ENCODE measurements at places on chromosomes 3 and 15. TPM values are rescaled to one million over a fixed set of nuclear protein-coding genes. Genes with fewer than 3 reads are reported as not detected.

LIPH gene
- not detected for total RNA-seq

GRCh38 chr3:4404881-4405280 lies 62.2 kb downstream of the SUMF1 start:
- no peak for ATAC-seq

DNA sequence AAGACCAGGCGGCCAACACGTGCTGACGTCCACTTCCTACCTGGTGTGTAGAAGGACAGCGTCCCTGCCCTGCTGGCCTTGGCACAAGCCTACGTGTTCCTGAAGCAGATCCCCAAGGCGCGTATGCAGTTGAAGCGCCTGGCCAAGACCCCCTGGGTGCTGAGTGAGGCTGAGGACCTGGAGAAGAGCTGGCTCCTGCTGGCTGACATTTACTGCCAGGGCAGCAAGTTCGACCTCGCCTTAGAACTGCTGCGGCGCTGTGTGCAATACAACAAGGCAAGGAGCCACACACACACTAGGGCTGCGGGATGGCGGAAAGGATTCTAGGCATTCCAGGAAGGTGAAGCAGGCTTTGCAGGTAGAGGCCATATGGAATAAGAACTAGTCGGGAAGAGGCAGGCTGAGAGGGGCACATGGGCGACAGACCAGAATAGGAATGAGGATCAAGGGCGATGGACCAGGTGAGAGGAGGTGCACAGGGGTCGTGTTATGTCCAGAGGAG lies 15.9 kb downstream of the CSRNP1 start:
- no peak for ATAC-seq

DNA sequence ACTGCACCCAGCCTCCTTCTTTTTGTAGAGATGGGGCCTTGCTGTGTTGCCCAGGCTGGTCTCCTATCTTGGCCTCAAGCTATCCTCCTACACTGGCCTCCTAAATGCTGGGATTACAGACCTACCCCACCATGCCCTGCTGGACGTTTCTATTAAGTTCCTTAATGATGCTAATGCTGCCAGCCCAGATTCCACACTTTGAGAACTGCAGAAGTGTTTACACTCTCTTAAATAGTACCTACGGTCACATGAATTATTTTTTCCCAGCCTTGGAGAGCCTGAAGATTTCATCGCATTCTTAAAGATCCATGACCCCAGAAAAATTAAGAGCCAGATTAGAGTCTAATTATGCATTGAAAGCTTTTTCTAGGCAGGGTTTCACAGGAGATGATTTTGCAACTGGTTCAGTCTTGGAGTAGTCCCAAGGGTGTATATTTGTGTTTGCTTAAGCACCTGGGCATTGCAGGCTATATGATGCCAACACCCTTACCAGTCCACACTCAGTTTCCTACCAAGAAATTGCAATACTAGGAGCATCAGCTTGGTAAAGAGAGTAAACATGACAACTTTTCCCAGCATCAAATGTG lies 36.6 kb downstream of the TM4SF4 start:
- ATAC-seq: no peak

- no peak for ATAC-seq
These were observed 133.0 kb upstream of the THBS1 start for GRCh38 chr15:39447881-39448280.

GRCh38 chr3:14174483-14174882 lies 3.9 kb downstream of the XPC start:
- ATAC-seq: no peak

DNA sequence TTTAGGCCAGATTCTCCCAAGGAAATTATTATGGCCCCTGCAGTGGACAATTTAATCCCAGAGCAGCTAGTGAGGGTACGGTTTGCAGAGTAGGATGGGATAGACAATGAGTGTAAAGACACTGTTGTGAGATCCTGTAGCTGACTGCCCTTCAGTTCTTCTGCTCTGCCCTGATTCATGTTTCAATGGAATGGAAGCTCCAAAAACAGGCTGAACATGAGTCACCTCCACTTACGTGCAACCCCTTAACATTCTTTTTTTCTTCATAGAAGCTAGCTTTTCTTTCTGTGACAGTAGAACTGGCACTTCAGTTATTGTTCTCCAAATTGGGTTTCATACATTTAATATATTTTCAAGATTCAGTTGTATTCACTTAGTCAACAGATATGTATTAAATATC lies 32.1 kb downstream of the CLDN18 start:
- no peak for ATAC-seq

Data from activated T-helper 17 cell treated with anti-CD3 and anti-CD28 coated beads, Interleukin-2, amount 50 U/mL, for 72 hours (primary cell).